Kasumi-1 (cell line): ENCODE measurements at places on chromosomes 16 and 17.

GRCh38 chr17:78855561-78856165 lies 15.0 kb upstream of the USP36 start:
- no peak for DNase-seq

DNA sequence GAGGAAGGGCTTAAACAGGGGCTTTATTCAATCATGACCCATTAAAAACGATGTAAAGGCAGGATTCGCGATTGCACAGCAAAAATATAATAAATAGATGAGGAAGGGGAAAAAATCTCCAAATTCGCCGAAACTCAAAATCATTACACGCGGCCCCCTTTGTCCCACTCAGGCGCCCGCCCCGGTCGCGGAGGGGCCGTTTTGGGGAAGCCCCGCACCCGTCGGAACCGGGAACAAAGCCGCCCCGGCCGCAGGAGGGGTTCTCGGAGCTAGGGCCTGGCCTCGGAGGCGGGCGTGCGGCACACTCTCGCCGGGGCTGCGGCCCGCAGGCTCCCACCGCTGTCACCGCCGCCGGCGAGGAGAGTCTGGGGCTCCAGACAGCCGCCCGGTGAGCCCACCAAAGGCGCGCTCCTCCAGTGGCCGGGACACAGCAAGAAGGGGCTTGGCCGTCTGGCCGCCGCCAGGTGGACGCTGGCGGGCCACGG lies 521 bp downstream of the C16orf87 start:
- no peak for DNase-seq

DNA sequence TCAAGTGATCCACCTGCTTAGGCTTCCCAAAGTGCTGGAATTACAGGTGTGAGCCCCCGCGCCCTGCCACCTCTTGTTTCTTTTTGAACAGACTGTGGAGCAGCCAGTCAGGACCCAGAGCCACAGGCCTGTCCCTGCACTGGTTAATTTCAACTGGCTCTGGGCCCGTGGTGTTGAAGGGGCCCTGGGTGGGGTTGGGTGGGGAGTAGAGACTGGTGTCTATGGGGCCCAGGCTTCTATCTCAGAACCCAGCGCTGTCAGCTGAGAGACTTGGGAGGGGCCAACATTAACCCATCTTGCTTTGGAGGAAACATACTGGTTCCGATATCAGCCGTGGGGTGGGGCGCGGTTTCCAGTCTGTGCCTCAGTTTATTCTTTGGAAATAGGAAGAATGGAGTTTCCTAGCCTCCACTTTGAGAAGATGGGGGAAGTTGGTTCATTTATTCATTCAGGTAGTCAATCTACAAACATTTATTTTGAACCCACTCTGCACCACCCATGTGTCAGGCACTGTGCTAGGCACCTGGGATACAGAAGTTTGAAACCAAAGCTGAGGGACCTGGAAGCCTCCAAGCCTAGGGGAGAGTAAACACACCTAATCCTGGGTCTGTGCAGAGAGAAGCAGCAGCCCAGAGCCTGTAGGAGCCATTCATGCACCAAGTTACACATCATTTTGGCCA lies 15.5 kb upstream of the SLC4A1 start:
- no peak for DNase-seq

- DNase-seq: peak; percentile 75
Measured at GRCh38 chr17:43006639-43007551, at the start of gene IFI35. Gene IFI35, plus strand, starts transcription at chr17:43006784. Its CDS starts 164 bp downstream, at chr17:43006948.

GRCh38 chr17:82399041-82399441 lies 19.1 kb upstream of the HEXD start:
- DNase-seq: peak; percentile 76

- DNase-seq: no peak
Measured at GRCh38 chr16:69404275-69404805, 18.5 kb upstream of the TERF2 start.
